HCT116 (cell line): ENCODE measurements at places on chromosomes 4 and X. TPM values are rescaled to one million over a fixed set of nuclear protein-coding genes. Genes with fewer than 3 reads are reported as not detected.
A peak's percentile ranks its signal among the peaks of the same experiment; 100 is the strongest.

GRCh38 chr4:23373261-23373660 lies 516.6 kb downstream of the PPARGC1A start:
- no peak for DNase-seq
- no peaks in the 10 kb centered on the region for H3K27me3 ChIP-seq
- H3K27ac ChIP-seq, result no peak overlapping the region
- no peaks in the 10 kb centered on the region for H3K4me1 ChIP-seq
- H3K4me3 ChIP-seq, result no peak overlapping the region

- H3K4me1 ChIP-seq, result peaks cover 10% of the 10 kb centered on the region
- no peaks in the 10 kb centered on the region for H3K36me3 ChIP-seq
- DNase-seq, result no peak
- no peak overlapping the region for H3K4me3 ChIP-seq
- no peaks in the 10 kb centered on the region for H3K27me3 ChIP-seq
These were observed 280.8 kb upstream of the NOCT start for GRCh38 chr4:138734746-138735145.

DNA sequence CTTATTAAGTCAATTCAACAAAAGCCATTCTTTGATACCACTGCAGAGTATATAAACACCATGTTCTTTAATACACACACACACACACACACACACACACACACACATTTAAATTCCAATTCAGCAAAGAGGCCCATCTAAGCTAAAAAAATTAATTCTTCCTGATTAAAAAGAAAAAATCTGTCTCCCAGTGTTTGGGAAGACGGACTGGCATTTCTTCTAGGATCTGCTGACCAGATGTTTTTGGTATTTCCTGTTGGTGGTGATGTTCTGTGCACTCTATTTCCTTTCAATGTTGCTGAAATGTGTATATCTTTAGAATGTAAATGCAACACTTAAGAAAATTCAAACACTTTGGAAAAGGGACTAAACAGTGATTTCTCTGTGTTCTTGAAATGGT lies 243.8 kb downstream of the THOC2 start:
- no peaks in the 10 kb centered on the region for H3K4me1 ChIP-seq
- H3K27me3 ChIP-seq, result no peaks in the 10 kb centered on the region
- no peak for DNase-seq
- no peaks in the 10 kb centered on the region for H3K36me3 ChIP-seq
- no peak overlapping the region for H3K27ac ChIP-seq

DNA sequence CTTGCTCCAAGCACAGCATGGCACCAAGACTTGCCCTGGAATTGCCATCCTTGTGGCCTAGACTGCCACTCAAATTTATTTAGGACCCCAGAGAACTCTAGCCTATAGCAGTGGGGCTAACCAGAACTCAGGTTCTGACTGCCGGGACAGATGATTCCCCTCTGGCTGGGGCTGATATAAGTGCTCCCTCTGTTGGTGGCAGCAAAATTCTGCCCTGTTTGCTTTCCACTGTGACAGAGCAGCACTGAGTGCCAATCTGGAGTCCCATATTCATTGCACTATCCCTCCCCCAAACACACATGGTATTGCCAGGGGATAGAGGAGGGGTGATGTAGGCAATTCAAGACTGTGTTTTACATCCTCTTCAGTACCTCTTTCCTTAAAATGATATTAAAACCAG lies 1081.9 kb downstream of the FAT4 start:
- H3K4me1 ChIP-seq, result no peaks in the 10 kb centered on the region
- H3K27me3 ChIP-seq, result no peaks in the 10 kb centered on the region
- no peak for DNase-seq
- H3K27ac ChIP-seq, result no peak overlapping the region
- H3K36me3 ChIP-seq, result no peaks in the 10 kb centered on the region

- H3K4me1 ChIP-seq, result no peaks in the 10 kb centered on the region
- DNase-seq, result no peak
- H3K36me3 ChIP-seq, result no peaks in the 10 kb centered on the region
These were observed 28.5 kb upstream of the MANBA start for GRCh38 chr4:102789317-102789717.

DNA sequence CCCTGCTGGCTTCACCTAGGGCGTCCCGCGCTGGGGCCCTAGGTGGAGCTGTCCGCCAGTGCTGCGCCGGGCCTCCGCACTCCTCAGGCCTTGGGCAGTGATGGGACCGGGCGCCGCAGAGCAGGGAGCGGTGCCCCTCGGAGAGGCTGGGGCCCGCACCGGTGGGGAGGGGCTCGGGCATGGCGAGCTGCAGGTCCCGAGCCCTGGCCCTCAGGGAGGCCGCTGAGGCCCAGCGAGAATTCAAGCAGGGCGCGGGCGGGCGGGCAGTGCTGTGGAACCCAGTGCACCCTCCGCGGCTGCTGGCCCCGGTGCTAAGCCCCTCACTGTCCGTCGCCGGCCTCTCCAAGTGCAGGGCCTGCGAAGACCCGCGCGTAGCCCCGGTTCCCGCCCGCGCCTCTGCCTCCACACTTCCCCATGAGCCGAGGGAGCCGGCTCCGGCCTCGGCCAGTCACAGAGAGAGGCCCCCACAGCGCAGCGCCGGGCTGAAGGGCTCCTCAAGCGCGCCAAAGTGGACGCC lies 565.1 kb upstream of the NDST4 start:
- no peak for DNase-seq
- no peaks in the 10 kb centered on the region for H3K27me3 ChIP-seq
- H3K4me3 ChIP-seq, result no peak overlapping the region
- no peaks in the 10 kb centered on the region for H3K36me3 ChIP-seq
- no peaks in the 10 kb centered on the region for H3K4me1 ChIP-seq
- no peak overlapping the region for H3K27ac ChIP-seq

GRCh38 chrX:45295259-45295986 lies 94.7 kb upstream of the DIPK2B start:
- no peak overlapping the region for H3K27ac ChIP-seq
- peak; percentile 3 for DNase-seq
- no peak overlapping the region for H3K4me3 ChIP-seq
- H3K27me3 ChIP-seq, result no peaks in the 10 kb centered on the region

DNA sequence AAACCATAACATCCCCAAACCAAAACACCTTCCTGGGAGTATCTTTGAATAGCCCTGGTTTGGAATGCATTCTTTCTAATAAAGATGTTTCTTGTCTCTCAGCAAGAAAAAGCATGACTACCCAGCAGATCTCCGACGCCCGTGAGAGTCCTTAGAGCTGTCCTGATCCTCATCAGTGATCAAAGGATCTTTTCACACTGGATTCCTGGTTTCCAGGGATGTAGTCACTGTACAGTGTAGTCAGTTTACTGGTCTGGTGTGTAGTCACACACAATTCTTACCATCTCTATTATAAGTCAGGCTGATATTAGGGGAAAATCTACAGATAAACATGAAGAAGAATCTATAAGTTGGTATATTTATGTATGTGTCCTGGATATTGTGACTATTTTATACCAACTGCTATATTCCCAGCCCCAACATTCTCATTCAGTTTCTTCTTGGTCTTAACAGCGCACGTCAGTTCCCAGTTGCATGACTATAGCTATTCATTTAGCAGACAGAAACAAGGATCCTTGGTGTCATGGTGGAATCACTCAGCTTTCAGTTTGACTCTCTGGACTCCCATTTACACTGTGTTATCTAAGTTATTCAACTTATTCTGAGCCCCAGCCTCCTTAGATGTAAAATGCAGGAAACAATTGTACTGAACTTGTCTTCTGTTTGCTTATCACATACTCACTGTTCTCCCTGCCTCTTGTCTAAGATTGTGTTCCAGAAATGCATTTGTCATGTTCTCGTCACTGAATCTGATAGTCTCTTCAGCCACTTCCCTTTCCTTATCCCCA lies 68.3 kb downstream of the SLIT2 start:
- H3K4me1 ChIP-seq, result no peaks in the 10 kb centered on the region
- H3K4me3 ChIP-seq, result no peak overlapping the region
- no peak for DNase-seq
- 0 out of 2 replicates have a peak, but pooled peaks cover 9% of the 10 kb centered on the region for H3K27me3 ChIP-seq
- no peaks in the 10 kb centered on the region for H3K36me3 ChIP-seq

DNA sequence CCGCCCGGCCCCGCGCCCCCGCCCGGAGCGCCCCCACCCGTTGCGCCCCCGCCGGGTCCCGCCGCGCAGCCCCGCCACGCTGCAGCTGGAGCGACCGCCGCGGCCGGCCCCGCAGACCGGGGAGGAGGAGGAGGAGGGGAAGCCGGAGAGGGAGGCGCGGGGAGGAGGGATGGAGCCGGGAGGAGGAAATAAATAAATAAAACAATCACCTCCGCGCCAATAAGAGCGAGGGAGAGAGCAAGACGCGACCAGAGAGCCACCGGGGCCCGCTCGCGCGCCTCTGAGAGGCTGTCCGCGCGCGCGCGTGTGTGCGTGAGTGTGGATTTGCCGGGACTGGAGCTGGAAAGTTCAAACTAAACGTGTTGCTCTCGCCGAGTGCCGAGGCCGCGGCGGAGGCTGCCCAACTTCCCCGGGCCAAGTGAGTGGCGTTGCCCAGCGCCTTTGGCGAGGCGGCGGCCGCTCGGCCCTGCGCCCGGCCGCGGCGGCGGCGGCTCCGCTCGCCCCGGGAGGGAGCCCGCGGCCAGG lies 2184.4 kb upstream of the TENM3 start:
- no peak overlapping the region for H3K27ac ChIP-seq
- H3K4me3 ChIP-seq, result no peak overlapping the region
- H3K36me3 ChIP-seq, result no peaks in the 10 kb centered on the region
- no peaks in the 10 kb centered on the region for H3K4me1 ChIP-seq

DNA sequence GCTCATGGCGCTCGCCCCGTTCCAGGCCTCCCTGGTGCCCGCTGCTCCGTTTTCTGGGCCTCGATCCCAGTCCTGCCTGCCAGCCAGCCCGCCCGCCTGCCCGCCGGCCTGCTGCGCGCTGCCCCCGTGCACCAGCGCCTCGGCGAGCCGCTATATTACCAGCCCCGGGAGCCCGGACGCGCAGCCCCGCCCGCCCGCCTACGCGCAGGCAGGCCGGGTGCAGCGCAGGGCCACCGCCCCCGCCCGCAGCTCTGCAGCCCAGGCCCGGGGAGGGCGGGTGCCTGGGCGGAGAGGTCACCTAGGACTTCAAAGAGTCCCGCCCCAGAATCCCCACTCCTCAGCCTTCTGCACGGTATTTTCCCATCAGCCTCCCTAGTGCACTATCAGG lies at the start of gene MAOB:
MAOB (minus strand) TSS at position 157 of the 388 bp plus-strand sequence; CDS start at position 6, 151 bp downstream.
- H3K36me3 ChIP-seq, result no peaks in the 10 kb centered on the region
- no peak for DNase-seq
- no peaks in the 10 kb centered on the region for H3K27me3 ChIP-seq
- peaks cover 41% of the 10 kb centered on the region for H3K4me1 ChIP-seq
- H3K4me3 ChIP-seq, result peak within 1 kb of the TSS; percentile 59
- H3K27ac ChIP-seq, result peak within 1 kb of the TSS; percentile 71

GRCh38 chr4:89468602-89469001 lies 161.0 kb upstream of the GPRIN3 start:
- no peak overlapping the region for H3K4me3 ChIP-seq
- H3K36me3 ChIP-seq, result no peaks in the 10 kb centered on the region
- H3K4me1 ChIP-seq, result no peaks in the 10 kb centered on the region
- no peaks in the 10 kb centered on the region for H3K27me3 ChIP-seq

- DNase-seq, result no peak
- H3K4me3 ChIP-seq, result no peak overlapping the region
- H3K36me3 ChIP-seq, result no peaks in the 10 kb centered on the region
- no peak overlapping the region for H3K27ac ChIP-seq
- H3K27me3 ChIP-seq, result no peaks in the 10 kb centered on the region
These were observed 40.1 kb upstream of the SCML1 start for GRCh38 chrX:17697191-17697590.

DNA sequence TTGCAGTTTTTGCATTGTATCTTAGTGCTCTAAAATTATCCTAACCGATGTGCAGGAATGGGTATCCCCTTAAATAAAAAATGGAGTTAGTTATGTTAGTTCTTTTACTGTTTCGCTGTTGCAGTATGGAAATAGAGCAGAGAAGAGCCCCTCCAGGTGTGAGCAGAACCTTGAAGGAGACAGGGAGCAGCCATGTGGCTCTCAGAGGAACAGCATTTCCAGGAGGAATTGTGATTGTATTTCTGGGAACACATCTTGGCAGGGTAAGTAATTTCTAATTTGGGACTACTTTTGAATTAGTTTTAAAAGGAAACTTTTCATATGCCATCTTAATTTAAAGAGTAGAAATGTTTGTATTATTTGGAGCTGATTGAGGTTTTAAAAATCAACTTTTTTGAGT lies 5.3 kb upstream of the CCDC158 start:
- H3K4me1 ChIP-seq, result peaks cover 5% of the 10 kb centered on the region; the same call in 1 of the 2 replicates
- H3K4me3 ChIP-seq, result no peak overlapping the region
- no peak overlapping the region for H3K27ac ChIP-seq

GRCh38 chr4:92129408-92129994 lies 174.3 kb upstream of the GRID2 start:
- no peak overlapping the region for H3K4me3 ChIP-seq
- no peaks in the 10 kb centered on the region for H3K27me3 ChIP-seq
- DNase-seq, result no peak
- no peak overlapping the region for H3K27ac ChIP-seq

DNA sequence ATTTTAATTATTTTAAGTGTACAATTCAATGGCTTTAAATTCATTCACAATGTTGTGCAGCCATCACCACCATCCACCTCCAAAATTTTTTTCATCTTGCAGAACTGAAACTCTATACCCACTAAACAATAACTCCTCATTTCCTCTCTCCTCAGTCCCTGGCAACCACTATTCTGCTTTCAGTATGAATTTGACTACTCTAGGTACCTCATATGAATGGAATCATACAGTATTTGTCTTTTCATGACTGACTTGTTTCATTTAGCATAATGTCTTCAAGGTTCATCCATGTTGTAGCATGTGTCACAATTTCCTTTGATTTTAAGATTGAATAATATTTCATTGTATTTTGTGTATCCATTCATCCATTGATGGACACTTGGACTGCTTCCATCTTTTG lies 46.9 kb downstream of the KIF4A start:
- no peak for DNase-seq
- no peak overlapping the region for H3K4me3 ChIP-seq
- H3K27me3 ChIP-seq, result no peaks in the 10 kb centered on the region
- no peaks in the 10 kb centered on the region for H3K4me1 ChIP-seq
- 0 out of 2 replicates have a peak, but pooled peaks cover 5% of the 10 kb centered on the region for H3K36me3 ChIP-seq

- no peaks in the 10 kb centered on the region for H3K36me3 ChIP-seq
- no peaks in the 10 kb centered on the region for H3K4me1 ChIP-seq
- H3K4me3 ChIP-seq, result no peak overlapping the region
- no peaks in the 10 kb centered on the region for H3K27me3 ChIP-seq
These were observed 159.9 kb downstream of the RAP1GDS1 start for GRCh38 chr4:98421111-98421510.

The NALF2 gene
- 8.7 TPM for total RNA-seq

The TEX11 gene
- total RNA-seq, result 0.10 TPM

The C4orf36 gene
- 1.8 TPM for total RNA-seq

The GRPR gene
- total RNA-seq, result 0.15 TPM

The DUX4 gene
- not detected for total RNA-seq

The UPF3B gene
- 11.9 TPM for total RNA-seq

The FAM193A gene
- total RNA-seq, result 15.7 TPM

The ITM2A gene
- not detected for total RNA-seq

The UGT2B11 gene
- total RNA-seq, result not detected

The CPLX1 gene
- 14.5 TPM for total RNA-seq

The CTAG1B gene
- total RNA-seq, result not detected
